NCI-H446 treated with DMSO at 0.1 percent for 48 hours (cell line): ENCODE measurements at places on chromosomes 16 and 17.

DNA sequence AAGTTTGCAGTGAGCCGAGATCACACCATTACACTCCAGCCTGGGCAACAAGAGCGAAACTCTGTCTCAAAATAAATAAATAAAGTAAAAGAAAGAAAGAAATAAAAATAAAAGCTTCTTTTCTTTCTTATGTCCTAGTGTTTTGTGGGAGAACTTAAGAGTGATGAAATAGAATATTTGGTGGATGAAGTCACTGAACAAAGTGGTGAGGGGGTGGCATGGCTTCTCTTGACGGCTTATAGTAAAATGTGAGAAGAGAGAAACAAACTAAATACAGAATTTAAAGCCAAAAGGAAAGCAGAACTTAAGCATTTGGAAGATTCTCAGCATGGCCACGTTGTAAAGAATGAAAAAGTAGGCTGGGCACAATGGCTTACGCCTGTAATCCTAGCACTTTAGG is 15.3 kb downstream of the SGF29 start:
- DNase-seq: no peak

- DNase-seq: no peak
Measured at GRCh38 chr16:10069374-10069773, 112.9 kb downstream of the GRIN2A start.

GRCh38 chr17:29133121-29133713 is 47.0 kb downstream of the MYO18A start:
- no peak for DNase-seq

- DNase-seq: no peak
Measured at GRCh38 chr16:8374586-8375231, 215.6 kb downstream of the TMEM114 start.

GRCh38 chr17:27564463-27564862 is 66.5 kb upstream of the LGALS9 start:
- no peak for DNase-seq
